ENCODE measurements at places on chromosomes 13 and 19.

DNA sequence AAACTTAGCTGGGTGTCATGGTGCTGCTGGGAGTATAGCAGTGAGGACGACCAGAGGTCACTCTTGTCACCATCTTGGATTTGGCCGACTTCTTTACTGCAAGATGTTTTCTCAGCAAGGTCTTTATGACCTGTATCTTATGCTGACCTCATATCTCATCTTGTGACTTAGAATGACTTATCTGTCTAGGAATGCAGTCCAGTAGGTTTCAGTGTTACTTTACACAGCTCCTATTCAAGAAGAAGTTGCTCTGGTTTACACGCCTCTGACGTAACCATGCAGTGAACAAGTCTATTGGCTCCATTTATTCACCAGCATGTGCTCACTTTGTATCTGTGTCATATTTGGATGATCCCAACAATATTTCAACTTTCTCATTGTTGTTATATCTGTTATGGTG, 26.7 kb downstream of the ZNF850 start:
- no peak for DNase-seq

DNA sequence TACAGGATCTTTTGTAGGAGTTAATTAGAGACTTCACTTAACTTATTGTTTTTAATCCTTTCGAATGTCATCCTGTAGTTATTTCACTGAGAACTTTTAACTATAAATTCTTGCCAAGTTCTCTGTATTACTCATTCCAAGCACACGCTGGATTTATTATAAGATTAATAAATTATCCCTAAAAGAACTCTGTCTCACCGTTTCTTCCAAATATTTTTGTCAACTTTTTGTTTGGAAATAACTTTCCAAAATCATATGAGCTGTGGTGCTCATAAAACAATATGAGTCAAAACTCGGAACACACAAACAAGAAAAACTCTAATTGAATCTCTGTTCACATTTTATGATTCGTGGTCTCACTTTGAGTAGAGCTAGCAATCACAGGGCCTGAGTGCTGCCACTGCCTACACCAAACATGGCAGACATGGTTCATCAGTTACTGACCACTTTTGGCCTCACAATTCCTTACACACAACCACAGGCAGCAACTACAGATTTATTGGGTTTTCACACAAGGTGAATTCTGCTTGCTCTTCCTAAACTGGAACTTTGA, 412.0 kb downstream of the FGF14 start:
- no peak for DNase-seq

GRCh38 chr19:41945135-41945766, 13.9 kb downstream of the RABAC1 start:
- DNase-seq: no peak

GRCh38 chr19:58058467-58058866, 615 bp upstream of the ZNF135 start:
- DNase-seq: no peak

DNA sequence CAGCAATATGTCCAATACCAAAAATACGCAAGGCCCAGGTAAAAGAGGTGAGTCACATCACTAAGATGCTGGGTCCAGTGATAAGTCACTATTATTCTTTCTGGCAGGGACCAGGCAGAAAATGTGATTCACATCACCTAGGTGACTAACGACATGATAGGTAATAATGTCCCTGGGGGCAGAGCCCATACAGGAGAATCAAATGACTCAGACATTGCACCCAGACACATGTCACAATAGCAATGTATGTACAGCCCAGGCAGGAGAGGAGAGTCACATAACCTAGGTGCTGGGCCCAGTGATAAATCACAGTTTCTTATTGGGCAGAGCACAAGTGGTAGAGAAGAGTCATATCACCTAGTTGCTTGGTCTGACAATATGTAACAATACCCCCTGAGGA, 28.9 kb upstream of the ZNF729 start:
- DNase-seq: no peak

DNA sequence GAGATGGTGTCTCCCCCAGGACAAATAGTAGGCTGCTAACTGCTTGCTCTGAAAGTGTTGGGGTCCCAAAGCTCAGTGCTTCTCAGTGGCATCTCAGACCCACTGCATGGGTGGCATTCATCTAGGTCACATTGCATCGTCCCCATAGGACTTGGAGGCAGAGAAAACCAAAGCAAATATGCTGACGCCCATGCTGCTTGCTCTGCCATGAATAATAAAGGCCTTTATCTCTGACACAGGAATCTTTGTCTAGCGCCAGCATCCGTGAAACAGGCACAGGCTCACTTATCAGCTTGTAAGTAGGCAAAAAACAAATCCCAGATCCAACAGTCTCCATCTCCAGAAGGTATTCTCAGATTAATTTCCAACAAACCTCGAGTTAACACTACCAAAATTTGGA, 18.9 kb upstream of the IPO5 start:
- DNase-seq: no peak

DNA sequence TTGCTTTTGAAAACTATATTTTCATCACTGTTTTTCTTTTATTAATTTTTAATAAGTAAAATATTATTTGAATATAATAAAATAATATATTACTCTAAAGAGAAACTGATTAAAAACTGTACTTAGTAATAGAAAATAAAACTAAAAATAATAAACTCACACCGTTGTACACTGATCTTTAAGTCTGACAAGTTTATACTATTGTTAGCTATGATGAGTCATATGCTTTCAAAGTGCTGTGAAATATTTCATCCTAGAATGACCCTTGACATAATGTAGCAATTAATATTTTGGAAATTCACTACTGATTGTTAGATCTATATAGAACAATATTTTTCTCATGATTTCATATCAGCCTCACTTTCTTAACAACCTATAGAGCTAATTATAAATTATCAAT, 1040.6 kb upstream of the SPRY2 start:
- no peak for DNase-seq

DNA sequence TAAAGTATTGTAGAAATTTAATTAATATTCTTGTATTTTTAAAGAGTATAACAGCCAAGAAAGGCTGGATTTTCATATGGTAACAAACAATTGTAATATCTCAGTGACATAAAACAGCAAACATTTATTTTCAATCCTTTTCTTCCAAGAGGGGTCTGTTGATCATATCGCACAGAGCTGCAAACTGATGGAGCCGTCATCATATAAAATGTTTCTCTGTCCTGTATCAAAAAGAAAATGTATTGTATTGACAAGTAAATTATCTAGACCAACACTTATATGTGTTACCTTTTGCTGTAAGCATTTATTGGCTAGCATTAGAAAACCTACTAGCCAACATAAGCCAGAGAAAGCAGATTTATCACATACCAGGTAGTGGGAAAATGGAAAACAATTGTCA, 2861.4 kb upstream of the PCDH20 start:
- DNase-seq: no peak

- no peak for DNase-seq
Measured at GRCh38 chr13:101292711-101293110, 123.6 kb downstream of the NALCN start.

DNA sequence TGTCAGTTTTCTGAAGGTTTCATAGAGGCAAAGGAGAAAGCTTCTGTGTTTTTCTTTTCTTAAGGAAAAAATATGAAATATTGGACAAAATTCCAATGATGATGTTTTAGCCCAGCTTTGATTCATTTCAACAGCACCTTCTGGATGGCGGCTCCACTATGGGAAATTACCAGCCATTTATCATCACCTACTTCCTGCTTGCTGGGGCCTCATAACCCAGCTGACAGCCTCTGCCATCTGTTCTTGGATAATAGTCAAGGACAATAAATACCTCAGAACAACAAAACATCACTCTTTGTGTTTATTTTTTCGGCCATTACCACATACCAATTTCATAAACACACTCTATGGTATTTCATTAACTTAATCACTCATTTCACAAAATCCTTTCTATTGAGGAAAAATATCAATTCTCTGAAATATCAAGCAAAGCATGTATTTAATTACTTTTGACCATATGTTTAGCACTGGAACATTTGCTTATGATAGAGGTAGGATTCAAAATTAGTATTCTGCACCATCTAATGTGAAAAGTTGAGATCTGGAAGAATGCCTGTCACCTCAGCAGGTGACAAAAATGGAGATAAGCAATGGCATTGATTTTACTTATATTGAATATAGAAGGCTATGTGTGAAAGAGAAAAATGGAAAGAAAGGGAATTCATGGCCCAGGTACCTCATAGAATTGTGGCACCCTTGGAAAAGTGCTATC, 629.7 kb downstream of the LIG4 start:
- no peak for DNase-seq

DNA sequence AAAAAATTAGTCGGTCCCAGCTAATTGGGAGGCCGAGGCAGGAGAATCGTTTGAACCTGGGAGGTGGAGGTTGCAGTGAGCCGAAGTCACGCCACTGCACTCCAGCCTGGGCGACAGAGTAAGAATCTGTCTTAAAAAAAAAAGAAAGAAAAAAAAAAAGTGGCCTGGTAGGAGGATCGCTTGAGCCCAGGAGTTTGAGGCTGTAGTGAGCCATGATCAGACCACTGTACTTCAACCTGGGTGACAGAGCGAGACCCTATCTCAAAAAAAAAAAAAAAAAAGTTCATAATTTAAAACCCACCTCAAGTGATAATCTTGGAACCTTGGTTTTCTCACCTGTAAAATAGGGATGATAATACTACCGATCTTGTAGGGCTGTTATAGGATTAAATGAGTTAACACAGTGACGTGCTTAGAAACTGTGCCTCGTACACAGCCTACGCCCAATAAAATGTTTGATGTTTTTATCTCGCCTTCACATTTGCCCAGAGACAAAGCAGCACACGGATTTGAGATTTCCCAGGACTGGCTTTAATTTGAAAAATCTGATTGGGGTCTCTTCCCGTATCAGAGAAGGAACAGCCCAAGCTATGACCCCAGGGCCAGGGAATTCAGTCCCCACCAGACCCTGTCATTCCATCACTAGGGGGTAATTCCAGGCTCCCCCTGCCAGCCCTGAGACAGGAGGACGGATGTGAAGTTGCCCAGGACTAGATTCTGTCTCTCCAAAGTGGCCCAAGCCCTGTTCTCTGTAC, 3.6 kb downstream of the SERTAD1 start:
- no peak for DNase-seq

GRCh38 chr19:53810187-53810546, 13.9 kb downstream of the NLRP12 start:
- DNase-seq: no peak

DNA sequence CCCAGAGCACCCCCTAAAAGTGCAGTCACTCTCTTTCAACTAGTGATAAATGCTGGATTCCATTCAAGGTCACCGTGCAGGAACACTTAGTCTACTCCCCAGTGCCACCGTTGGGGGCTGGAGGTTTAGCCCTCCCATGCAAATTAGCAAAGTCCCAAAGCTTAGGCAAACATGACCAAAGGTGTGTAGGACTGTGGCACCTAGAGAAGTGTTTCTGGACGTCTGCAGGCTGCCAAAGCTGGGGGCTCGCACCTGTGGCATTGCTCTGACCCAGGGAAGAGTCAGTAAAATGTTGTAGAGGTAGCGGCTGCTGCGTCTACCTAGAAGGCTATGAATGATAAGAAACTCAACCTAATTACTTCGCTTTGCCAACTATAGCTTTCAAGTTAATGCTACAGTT, 13.9 kb downstream of the COL4A1 start:
- DNase-seq: no peak

DNA sequence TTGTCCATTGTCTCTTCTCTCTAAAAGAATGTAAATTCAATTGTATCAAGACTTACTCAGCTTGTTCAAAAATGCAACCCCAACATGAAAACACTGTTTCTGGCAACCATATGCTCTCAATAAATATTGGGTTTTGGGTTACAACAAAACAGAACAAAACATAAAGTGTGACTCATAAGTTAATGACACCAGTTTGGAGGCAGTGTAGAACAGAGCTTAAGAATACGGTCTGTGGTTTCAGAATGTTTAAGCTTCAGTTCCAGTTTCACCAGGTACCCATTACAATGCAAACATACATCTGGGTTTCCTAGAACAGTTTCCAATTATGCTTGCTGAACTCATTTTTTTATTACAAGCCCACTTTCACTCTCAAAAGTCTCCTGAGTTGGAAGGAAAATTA, 285.8 kb upstream of the PCDH9 start:
- no peak for DNase-seq

GRCh38 chr19:51491586-51491985, 10.0 kb downstream of the SIGLEC12 start:
- no peak for DNase-seq

DNA sequence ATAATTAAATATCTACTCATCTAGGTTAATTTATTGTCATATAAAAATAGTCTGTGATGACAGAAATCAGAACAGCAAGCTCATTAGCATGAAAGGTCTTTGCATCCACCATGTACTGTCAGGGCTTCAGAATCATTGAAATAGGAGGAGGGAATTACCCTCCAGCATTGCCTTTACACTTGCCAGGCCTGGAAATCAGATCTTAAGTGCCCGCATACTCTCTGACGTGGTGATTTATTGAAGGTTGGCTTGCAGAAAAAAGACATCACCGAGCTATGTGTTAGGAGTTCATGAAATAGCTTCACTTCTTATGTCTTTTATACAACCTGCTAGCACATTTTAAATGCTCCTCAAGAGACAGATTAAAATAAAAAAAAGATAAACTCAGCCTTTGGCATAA, 661.7 kb upstream of the SLITRK1 start:
- no peak for DNase-seq

DNA sequence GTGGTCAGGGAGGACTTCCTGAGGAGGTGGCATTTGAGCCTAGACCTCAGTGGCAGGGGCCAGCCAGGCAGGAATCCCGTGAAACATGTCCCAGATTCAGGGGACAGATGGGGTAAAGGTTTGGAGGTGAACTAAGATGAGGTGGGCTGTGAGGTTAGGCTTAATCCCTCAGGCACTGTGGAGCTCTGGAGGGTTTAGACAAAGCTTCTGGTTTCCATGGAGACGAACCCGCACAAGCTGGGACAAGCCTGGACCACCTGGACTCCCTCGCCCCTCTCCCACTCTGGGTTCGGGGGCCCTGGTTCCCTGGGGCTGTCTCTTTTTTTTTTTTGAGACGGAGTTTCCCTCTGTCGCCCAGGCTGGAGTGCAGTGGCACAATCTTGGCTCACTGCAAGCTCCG, 15.7 kb downstream of the TJP3 start:
- DNase-seq: no peak

DNA sequence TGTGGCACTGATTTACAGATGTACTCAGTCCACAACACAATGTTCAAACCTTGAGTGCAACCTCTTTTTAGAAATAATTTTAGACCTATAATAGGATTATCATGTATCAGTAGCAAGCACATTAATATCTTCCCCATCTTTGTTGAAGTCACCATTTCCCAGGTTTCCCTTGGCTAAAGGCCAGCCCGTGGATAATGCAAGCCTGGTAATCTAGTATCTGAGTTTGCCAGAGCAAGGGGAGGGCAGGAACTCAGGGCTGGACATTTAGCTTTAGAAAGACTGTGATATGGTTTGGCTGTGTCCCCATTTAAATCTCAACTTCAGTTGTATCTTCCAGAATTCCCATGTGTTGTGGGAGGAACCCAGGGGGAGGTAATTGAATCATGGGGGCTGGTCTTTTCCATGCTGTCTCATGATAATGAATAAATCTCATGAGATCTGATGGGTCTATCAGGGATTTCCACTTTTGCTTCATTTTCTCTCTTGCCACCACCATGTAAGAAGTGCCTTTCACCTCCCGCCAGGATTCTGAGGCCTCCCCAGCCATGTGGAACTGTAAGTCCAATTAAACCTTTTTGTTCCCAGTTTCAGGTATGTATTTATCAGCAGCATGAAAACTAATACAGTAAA, 37.7 kb downstream of the SLC6A16 start:
- no peak for DNase-seq

Data from large intestine (tissue), 12 donors.